ENCODE measurements at places on chromosomes 5 and 9.

- DNase-seq = no peak
Measured at GRCh38 chr5:55518831-55519390, 15.9 kb downstream of the PLPP1 start.

DNA sequence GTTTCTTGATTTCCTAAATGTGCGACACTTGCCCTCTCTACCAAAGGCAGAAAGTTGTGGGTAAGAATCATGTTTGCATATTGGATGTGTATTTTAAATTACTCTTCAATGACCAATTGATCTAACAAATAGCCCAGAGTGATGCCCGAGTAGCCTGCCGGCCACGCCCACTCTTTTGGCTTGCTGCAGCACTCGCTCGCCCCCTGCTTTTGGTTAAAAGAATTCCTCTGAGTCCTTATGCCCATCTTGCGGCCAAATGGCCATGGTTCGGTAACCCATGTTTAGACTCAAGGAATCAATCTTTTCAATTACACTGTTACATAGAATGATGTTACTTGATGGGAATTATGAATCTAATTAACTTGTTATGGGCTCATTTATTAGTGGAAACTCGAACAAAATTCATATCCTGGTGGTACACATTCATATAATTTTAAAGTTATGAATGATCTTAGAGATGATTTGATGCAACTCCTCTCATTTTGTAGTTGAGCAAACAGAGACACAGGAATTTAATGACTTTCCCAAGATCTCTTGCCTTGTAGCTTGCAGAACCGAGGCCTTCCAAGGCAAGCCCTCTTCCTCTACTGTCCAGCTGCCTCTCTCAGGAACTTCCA is 36.5 kb downstream of the PPIC start:
- DNase-seq = no peak

- no peak for DNase-seq
Measured at GRCh38 chr9:129282272-129282671, 104.2 kb upstream of the IER5L start.

GRCh38 chr9:75378926-75379325 is 290.6 kb downstream of the OSTF1 start:
- DNase-seq = no peak

- no peak for DNase-seq
Measured at GRCh38 chr5:39716532-39717028, 291.8 kb upstream of the DAB2 start.

DNA sequence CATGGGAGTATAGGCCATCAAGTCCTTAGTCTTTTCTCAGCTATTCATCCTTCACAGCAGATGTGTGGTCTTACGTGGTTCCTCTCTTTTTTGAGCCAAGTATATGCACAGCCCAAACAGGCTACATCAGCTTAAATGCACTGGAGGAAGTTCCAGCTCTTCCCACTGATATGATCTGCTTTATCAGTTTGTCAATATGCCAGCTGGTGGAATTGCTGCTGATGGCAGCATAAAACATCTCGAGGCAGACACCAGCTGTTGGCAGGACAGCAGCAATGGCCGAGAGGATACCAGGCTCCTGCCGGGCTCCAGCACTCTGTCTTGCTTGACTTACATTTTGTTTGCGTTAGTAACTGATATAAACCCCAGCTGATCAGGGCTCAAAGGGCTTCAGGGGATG is 143.4 kb downstream of the TENT4A start:
- no peak for DNase-seq

GRCh38 chr5:71882826-71883741 is 164.0 kb downstream of the CARTPT start:
- DNase-seq = no peak

GRCh38 chr9:129171993-129172751 is 5.9 kb downstream of the IER5L start:
- DNase-seq = no peak

DNA sequence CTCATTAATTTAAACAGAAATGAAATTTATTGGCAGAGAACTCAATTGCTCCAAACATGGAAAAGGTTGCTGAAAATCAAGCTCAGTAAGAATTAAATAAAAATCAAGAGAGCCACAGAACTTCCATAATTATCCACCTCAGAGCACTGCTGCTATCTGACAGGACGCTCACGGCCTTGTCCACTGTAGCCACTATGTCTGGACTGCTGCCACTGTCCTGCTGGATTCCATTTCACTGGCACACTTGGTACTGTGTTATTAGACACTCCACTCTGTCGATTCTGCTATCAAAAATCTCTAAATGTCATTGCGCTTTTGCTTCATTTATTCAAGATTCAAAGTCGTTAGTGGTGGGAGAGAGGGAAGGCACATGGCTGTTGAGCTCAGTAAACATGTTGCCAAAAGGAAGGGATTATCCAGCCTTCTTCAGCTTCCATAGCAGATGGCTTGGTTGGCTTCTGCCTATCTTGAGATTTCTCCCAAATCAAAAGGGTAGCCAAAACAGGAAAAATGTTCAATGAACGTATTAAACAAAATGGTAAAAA is 815.0 kb downstream of the CDH18 start:
- no peak for DNase-seq

GRCh38 chr9:99490729-99491128 is 268.6 kb downstream of the SEC61B start:
- DNase-seq = no peak

DNA sequence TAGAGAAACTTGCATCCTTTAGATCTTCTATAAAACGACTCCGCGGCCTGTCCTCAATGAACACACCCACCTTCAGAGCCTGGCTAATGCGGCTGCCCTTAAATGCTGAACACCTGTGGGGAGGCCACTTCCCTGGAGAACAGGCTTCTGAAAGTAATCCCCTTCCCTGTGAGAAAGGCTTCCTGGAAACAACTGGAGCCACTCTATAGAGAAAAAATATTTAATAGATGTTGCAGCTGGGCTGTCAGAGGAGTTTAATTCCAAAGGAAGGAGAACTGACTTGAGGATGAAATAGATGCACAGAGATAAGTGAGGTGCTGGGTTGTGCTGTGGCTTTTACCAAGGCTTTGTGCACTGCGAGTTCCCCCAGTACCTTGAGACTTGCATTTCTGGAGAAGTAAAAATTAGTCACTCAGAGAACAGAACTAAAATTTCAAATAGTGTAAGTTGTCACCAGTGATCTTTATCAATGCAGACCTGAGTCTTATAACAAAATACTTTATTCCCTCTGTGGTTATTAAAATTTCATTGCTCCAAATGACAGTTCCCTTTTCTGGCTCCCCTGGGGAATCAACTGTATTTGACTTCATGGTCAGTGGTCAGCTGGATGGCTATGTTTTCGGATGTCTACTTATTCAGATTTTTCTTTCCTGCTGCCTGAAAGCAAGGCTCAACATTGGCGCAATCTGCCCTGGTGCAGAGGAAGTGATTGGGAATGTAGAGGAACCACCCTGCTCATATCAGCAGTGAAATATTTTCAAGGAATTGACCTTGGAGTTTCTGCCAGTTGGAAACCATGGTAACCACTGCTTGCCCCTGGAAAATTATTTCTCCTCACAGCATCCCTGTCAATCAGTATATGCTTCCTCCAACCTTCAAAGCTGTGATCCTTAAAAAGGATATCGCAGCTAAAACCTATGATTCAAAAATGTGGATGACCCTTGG is 238.8 kb downstream of the SMARCA2 start:
- DNase-seq = no peak

GRCh38 chr5:66829358-66829674 is 233.1 kb downstream of the MAST4 start:
- DNase-seq = no peak

DNA sequence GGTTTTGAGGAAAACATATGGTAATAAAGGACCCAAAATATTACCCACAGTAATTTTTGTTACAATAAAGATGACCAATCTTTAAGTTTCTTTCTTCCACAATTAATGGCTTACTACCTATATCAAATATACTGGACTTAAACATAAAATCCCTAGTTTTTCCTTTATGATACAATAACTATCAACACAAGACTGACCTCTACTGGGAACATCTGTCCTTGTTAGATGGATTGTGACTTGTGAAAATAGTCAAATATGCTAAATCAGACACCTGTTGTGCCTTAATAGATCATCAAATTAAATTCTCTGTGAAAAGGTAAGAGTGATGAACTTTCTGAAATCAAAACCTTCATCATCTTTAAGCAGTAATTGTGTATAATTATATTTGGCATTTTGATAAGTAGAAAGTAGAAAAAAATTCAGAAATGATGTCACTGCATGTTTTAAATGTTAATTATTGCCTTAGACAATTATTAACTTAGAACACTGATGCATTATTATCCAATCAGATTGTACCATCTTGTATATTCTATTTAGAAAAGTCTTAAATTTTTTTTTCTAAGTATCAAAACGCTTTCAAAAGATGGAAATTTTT is 113.6 kb downstream of the DEPDC1B start:
- no peak for DNase-seq

GRCh38 chr9:10268531-10269485 is 344.0 kb downstream of the PTPRD start:
- peak; percentile 64 for DNase-seq

GRCh38 chr5:540906-541538 is 16.8 kb upstream of the SLC9A3 start:
- no peak for DNase-seq

GRCh38 chr5:53087621-53088121 is 21.9 kb downstream of the MOCS2 start:
- no peak for DNase-seq

- no peak for DNase-seq
Measured at GRCh38 chr5:921456-922435, 29.1 kb downstream of the TRIP13 start.

DNA sequence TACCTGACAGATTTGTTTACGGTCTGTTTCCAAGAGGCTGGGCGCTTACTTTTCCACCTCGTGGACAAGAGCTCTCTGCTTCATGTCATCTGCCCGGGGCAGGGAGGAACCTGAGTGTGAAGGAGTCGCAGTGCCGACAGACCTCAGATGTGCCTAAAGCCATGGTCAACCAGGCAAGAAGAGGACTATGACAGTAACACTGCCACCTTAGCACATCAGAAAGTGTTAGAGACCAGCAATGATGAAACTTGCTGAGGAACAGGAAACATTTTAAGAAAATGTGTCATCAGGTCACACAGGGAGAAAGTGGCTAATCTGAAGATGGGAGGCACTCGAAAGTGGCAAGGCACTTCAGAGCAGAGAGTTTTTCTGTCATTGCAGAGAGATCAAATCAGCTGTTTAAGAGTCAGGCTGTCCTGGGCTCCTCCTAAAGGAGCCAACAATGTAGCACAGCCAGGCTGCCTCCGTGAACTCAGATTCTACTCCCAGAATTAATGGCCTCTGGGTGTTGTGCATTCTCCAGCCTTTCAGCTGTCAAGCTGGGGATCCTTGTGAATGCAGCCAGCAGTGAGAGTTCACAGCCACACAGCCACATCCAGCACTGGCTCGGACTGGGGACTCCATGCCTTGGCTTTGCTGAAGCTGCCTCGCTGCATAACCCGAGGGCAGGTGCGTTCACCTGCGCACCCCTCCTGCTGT is 94.6 kb downstream of the RAPGEF1 start:
- no peak for DNase-seq

- DNase-seq = no peak
Measured at GRCh38 chr5:141521244-141521781, 32.4 kb downstream of the PCDHGC5 start.

GRCh38 chr5:149172709-149173505 is 31.6 kb downstream of the ABLIM3 start:
- DNase-seq = no peak

DNA sequence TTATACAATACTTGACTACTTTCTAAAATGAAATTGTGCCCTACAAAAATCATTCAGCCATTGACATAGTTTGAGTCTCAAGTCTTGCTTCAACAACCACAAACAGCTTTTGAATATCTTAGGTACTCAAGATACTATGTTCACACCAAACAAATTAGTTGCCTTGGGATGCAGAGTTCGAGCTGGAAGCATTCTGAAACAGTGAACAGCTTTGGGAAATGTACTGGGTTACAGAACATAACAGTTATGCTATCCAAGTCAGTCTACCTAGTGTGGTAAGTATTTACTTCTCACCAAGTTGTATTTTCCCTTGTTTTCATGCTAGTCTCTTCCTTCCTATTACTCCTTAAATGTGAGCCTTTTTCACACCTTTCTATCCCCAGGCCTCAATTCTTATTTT is 143.2 kb downstream of the SSBP2 start:
- no peak for DNase-seq

DNA sequence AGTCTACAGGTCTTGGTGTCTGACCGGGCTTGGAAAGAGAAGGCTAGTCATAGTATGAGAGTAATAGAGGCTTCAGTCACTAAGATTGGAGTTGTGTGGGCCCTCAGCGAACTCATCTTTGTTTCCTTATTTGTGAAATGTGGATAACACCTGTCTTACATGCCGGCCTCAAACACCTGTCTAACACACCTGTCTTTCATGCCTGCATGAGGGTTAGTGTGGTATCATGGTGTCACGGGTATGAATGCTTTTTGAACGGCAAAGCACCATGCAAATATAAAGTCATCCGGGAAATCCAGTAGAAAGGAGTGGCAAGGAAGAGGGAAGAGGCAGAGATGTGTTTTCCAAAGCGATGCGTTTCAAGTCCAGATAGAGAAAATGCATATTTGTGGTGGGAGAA is 25.5 kb downstream of the GRAMD2B start:
- DNase-seq = no peak

DNA sequence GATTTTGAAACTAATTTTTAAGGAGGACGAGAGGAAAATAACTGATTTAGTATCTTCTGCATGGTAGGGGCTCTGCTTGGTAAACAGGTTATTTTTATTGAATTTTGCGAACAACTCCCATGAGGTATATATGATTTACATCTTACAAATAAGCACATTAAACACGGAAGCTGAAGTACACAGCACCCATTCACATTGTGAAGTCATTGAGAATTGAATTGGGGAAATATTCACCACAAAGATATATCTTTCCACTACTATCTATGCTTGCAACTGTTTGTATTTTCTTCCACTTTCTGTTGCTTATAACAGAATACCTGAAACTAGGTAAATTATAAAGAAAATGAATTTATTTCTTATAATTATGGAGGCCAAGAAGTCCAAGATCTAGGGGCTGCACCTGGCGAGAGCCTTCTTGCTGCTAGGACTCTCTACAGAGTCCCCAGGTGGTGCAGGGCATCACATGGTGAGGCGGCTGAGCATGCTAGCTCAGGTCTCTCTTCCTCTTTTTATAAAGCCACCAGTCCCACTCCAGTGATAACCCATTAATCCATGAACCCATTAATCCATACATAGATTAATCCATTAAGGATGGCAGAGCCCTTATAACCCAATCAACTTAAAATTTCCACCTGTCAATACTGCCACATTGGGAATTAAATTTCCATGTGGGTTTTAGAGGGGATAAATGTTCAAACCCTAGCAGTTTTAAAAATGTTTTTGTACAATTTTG is 79.0 kb upstream of the ZNF608 start:
- no peak for DNase-seq

DNA sequence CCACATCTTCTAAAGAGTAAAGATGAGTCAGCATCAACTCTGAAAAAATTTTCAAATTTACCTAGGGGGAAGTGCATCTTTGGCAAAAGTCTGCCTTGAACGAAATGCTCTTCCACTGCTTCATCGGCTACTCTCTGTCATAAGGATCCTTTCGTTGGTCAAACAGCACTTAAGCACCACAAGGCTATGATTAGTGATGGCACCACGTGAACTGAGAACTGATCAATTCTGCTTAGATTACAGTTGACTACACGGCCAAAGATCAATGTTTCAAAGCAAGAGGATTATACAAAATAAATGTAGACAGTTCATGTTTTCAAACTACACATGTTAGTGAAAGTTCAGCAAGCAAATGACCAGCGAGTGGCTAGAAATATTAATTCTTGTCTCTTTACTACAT is 9.4 kb downstream of the JAKMIP2 start:
- DNase-seq = no peak

GRCh38 chr5:169812786-169813185 is 167.5 kb downstream of the INSYN2B start:
- DNase-seq = no peak
